LNCaP clone FGC (cell line): ENCODE measurements at places on chromosomes 2 and 18.

DNA sequence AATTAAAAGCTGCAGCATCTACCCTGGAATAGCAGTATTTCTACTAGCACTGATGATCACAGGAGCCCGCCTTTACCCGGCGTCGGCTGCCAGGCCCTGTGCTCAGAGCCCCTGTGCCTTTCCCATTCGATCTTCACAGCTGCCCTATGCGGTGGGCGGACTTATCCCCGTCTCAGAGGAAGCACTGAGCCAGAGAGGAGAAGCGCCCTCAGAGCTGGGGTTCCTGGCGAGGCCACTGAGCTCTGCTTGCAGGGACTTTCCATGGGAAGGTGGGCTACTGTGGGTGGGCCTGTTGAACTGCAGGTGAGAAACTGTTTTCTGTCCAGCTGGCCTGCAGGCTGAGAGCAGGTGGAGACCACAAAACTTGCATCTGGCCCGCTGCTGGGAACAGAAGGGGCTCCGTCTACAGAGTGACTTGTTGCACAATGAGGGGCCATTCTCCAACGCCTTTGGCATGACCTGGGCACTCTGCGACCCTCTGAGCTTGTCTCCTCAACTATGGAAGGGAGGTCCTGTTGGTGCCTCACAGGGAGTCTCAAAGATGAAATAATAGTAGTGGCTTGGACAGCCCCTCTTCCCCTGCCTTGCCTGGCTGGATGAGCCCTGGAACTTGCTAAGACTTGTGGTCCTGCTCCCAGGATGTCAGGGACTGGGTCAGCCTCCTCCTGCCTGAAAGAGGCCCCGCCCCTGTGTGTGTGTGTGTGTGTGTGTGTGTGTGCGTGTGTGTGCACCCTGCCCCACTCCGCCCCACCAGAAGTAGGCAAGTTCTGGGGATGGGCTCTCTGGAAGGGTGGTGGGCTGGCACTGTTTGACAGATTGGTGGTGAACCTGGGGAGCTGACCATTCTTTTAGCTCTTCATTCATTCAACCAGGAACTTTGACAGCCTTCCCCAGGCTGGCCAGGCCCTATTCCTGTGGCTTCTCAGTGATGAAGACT lies 32.7 kb downstream of the GLI2 start:
- no peak for DNase-seq

GRCh38 chr2:41912776-41913175 lies 135.0 kb upstream of the PKDCC start:
- DNase-seq, result no peak

DNA sequence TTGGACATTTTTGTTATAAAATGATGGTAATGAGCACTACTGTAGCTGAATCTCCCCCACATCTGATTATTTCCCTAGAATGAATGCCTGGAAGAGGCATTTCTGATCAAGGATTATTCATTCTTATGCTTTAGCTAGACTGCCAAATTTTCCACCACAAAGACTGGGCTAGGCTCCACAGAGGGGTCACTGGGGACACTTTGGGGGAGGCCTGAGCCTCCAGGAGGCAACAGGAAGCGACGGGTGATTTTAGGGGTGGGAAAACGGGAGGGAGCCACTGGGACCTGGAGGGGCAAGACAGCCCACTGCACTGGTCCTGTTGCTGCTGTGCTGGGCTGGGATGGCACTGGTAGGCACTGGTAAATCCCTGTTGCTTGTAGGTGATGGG lies 2.4 kb upstream of the ASB1 start:
- DNase-seq, result no peak

DNA sequence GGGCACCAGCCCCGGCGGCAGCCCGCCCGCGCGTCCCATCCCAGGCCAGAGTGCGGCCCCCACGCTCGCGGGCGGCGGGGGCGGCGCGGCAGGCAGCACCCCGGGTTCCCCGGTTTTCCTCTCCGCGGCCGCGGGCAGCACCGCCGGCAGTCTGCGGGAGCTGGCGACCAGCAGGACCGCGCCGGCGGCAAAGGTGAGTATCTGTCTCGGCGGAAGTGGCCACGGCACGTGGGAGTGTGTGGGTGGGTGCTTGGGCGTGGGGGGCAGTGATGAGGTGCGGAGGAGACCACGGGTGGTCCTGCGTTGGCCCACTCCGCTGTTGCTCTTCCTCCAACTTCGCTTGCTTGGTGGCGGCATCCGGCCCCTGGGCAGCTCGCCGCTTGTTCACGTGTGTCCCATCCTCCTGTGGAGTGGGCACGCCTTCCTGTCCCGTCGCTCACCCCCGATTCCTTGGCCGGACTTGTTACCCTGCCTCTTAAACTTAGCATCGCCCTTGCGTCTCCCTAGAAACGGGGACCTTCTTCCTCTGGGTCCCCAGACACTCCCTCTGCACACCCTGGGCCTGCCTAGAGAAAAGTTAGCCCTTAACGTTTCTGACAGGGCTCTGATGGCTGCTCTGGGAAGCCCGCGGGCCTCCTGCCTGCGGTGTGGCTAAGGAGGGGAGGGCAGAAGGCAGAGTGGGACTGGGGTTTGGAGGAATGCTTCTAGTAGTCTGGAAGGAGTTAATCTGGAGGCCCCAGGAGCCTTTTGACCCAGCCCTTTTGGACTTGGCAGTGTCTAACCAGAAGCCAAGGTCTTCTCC lies 1.1 kb downstream of the SH3RF3 start:
- DNase-seq, result no peak

DNA sequence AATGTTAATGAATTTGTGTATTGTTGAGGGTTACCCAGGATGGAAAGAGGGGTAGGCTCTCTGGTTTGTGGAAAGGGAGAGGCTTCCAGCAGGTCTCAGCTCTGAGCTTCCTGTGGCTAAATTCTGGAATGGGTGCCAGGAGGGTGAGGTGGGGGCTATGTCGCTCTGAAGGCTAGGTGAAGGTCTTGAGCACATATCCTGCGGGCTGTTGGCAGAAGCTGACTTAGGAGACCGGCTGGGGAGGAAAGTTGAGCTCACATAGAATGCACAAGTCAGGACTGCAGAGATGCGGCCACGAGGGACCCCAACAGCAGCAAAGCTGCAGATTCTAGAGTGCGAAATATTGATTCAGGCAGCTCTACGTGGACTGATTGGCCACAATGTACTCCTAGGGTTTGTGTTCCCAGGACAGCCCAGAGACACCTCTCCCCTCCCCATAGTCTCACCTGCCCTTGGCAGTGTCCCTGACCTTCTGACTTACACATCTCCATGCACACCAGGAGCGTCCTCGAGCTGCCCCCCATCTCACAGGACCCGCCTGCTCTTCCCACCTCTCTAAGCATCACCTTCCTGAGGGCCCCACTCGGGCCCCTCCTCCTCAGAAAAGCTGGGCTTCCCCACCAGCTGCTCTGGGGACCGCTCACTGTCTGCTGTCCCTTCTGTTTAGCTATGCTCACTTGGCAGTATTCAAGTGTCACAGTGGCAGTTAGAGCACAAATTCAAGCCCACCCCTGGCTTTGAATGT lies 72.6 kb downstream of the ALK start:
- no peak for DNase-seq

- no peak for DNase-seq
Observed at GRCh38 chr2:218963601-218964000, 4.1 kb downstream of the CDK5R2 start.

GRCh38 chr2:241986836-241987641 lies 117.5 kb downstream of the RTP5 start:
- DNase-seq, result no peak

DNA sequence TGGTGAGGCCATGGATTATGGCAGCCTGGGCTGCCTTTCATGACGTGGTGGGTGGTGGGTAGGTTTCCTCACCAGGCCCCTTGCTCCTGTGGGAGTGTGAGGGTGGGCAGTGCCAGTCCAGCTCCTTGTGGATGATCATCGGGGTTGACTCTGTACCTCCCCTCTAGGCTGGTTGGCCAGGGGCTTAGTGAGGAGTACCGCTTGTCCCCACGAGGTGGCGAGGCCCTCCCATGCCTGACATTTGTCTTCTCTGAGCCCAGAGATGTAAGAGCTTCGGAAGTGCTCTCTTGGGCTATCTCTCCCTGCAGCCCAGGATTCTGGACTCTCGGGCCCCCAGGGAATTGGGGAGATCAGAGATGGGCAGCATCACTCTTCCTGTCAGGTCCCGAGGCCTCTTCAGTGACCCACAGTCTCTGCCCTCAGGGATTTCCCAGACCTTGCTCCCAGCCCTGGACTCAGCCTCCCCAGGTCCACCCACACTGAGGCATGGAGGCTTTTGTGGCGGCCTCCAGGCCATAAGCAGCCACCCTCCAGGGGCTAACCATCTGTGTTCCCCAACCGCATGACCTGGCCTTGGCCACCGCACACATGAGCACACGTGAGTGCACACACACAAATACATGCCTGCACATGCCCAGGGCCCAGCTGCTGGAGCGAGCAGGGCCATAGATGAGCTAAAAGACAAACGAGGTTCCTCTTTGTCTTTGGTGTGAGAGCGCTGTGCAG lies 6.5 kb downstream of the SPR start:
- DNase-seq, result no peak

- peak; percentile 82 for DNase-seq
Observed at GRCh38 chr2:151828143-151828889, at the start of gene ARL5A. Gene ARL5A (minus strand): TSS chr2:151828421. CDS start chr2:151828176, 245 bp downstream.

GRCh38 chr2:51981783-51982182 lies 949.9 kb upstream of the NRXN1 start:
- peak; percentile 7 for DNase-seq

- no peak for DNase-seq
Observed at GRCh38 chr18:37684590-37684989, 119.0 kb upstream of the CELF4 start.

GRCh38 chr2:36455011-36455410 lies 99.4 kb downstream of the CRIM1 start:
- no peak for DNase-seq

DNA sequence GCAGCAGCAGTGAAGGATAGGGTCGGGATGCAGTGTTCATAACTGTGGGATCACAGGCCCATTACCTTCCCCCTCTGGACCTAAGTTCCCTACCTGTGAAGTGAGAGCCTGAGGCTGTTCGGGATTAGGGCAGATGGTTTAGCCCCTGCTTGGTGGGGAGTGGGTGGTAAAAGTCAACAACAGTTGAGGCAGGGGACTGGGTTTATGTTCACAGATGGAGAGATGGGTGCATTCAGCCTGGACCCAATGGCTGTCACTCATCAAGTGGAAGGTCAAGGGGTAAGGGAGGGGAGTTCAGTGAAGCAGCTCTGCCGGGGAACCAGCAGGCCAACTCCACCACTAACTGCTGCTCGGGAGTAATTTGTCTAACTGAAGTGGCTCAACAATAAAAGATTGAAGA lies 180.4 kb downstream of the FAM210A start:
- DNase-seq, result no peak

DNA sequence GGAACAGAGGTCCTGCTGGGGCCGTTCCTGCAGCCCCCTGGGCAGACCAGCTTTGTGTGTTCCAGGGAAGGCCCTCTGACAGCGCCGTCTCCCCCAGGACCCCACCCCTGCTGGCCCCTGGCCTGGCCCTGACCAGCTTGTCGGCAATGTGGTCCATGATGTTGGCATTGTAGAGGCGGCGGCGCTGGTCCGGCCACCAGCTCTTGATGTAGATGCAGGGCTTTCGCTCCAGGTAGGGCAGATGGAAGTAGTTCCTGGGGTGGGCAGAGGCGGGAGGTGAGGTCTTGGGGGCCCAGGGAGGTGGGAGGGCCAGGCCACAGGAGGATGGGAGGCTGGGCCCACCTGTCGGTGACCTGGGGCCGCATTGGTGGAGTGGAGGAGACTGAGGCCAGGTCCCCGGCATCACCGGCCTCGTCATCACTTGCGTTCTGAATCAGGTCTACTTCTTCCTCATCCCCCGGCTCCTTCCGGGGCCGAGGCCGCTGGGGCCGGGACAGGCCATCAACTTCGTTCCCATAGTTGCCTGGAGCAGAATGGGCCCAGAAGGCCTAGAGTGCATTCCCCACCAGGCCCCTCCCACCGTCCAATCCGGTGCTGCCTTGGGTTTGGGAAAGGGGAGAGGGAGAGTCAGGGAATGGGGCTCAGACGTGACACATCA lies 1.3 kb upstream of the OTOF start:
- DNase-seq, result no peak

GRCh38 chr2:181183878-181184542 lies 203.6 kb downstream of the UBE2E3 start:
- no peak for DNase-seq

- no peak for DNase-seq
Observed at GRCh38 chr2:222743251-222743812, 71.9 kb downstream of the MOGAT1 start.

DNA sequence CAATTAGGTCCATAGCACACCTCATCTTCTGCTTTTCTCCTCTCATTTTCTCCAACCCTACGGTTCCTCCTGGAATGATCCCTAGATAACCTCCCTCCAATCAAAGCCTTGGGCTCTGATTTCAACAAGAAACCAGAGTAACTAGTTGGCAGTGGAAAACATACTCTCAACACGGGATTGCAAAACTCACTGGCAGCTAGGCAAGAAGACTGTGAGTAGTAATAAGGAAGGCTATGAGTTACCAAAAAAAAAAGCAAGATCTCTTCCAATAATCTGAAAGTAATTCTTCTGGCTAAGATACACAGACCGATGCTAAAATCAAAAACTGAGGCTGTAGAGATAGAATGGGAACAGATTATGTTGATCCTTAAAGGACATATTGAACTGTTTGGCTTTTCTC lies 28.4 kb upstream of the CCDC102B start:
- no peak for DNase-seq

GRCh38 chr2:48952614-48953013 lies 197.1 kb upstream of the LHCGR start:
- DNase-seq, result no peak

GRCh38 chr2:3656762-3657721 lies 958 bp upstream of the ALLC start:
- no peak for DNase-seq

- DNase-seq, result no peak
Observed at GRCh38 chr2:176004934-176005333, 2.9 kb upstream of the LNPK start.

GRCh38 chr2:74740741-74741431 lies 86.8 kb downstream of the SEMA4F start:
- DNase-seq, result no peak

DNA sequence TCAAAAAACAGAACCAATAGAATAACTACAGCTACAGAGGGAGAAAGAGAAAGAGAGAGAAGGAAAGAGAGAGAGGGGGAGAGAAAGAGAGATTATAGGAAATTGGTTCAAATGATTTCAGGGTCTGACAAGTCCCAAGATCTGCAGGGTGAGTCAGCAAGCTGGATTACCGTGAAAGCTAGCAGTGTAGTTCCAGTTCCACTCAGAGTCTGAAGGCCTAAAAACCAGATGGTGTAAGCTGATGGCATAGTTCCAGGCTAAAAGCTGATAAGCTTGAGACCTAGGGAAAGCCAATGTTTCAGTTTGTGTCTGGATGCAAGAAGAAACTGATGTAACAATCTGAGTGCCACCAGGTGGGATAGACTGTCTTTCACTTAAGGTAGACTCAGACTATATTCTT lies 397.7 kb downstream of the TRIB2 start:
- DNase-seq, result no peak

GRCh38 chr18:42287047-42287446 lies 332.0 kb downstream of the PIK3C3 start:
- DNase-seq, result no peak

DNA sequence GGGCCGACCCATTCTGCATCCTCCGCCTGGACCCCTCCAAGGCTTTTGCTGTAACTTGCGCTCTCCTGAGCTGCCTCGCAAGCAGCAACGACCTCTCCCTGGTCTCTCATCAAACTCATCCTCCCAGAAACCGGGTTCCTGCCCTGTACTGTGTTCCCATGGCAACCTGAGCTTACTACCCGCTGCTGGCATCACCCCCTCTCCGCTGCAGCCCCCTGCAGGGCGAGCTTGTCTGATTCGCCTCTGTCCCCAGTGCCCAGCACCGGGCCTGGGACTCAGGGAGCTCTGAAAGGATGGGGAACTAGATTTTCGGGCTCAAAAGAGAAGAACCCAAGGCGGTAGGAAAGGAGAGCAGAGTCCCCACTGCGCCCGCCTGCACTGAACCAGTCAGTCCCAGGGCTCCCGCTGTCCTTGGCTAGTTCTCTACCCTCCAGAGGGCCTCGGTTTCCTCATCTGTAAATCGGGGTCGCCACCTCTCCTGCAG lies 463 bp downstream of the HS1BP3 start:
- no peak for DNase-seq
